HAP-1 (cell line): ENCODE measurements at places on chromosomes 2 and 18.

GRCh38 chr2:60504049-60504448, 49.4 kb downstream of the BCL11A start:
- no peak for DNase-seq

GRCh38 chr18:76686737-76687231, 135.6 kb upstream of the ZNF236 start:
- peak; percentile 66 for DNase-seq

DNA sequence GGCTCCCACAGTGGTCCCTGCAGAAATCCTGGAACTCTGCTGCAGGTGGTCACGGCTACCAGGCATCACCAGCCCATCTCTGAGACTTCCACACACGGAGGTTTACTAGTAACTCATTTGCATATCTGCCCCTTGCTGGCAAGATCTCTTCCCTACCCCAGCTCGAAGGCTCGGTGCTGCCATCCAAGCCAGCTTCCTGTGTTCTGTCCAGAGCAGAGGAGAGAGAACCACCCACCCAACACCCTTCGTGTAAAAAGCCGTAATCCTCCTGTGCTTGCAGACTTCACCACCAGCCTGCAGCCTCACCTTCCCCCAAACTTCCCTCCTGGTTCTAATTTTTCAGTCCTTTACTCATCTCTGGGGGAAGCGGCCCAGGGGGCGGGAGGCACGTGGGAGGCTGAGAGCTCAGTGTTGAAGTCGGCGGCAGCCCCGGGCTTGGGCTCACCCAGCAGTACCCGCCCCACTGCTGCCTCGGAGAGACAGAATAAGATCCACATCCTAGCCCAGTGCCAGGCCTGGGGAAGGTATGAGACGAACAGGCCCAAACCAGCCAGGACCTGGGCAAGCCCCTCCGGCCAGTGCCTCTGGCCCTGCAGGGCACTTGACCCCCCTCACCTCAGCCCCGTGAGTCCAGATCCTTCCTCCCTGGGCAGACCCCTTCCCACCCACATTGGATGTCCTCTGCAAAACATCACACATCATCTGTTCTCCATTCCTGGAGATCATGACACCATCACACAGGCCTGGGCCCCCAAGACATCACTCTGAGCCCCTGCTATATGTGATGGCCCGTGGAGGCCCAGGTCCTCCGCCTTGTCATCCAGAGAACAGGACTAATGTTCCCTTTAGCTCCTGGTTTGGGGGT, 145.8 kb upstream of the ID2 start:
- DNase-seq = no peak

DNA sequence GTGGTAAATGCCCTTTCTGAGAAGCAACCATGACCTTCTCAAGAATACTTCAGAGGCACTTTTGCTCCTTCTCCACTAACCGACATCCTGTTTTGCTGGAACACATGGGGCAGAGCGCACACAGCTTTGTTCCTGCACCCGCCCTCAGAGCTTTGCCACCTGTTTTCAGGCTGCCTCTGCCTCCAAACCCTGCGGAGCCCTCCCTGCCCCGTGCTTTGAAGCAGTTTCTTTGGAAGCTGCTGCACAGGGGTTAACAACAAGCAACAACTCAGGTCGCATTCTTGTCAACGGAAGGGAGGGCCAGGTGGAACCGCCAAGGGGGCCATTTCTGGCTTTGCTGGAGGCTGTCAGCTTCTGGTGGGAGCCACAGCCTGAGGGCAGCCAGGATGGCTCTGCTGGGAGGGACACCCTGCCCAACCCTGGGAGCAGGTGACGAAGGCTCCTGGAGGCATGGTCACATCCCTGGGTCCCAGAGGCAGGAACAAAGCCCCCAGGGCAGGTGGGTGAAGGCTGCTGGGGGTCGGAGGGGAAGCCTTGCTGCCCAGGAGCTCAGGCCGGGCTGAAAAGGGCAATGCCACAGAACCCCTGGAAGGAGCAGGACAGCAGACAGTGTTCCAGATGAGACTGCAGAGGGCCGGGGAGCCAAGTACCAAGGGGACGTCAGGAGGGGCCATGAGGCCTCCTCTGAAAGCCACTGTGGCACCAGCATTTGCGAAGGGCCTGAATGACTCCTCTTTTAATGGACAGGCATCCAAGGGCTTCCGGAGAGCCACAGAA, 46.8 kb downstream of the MRPS5 start:
- no peak for DNase-seq

- no peak for DNase-seq
Observed at GRCh38 chr18:13374096-13374467, 155.5 kb downstream of the LDLRAD4 start.

GRCh38 chr2:106126705-106127281, 67.3 kb downstream of the UXS1 start:
- no peak for DNase-seq

DNA sequence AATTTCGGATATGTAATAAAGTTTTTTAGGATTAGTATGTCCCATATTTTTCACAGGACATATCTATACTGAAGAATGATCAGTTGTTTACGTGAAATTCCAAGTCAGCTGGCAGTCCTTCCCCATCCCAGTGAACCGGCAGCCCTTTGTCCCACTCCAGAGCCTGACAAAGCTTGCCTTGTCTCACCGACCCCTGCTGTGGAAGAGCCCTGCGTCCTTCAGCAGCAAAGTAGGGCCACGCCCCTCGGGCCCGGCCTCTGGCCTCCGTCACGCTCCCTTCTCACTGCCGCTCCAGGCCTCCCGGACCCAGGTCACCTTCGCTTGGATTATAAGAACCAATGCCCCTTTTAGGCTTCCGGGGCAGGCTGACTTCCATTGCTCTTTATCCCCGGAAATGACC, 89.8 kb upstream of the TGIF1 start:
- no peak for DNase-seq

GRCh38 chr2:146847846-146848245, 997.0 kb upstream of the ACVR2A start:
- no peak for DNase-seq

- DNase-seq = no peak
Observed at GRCh38 chr2:107648781-107649404, 177.8 kb upstream of the RGPD4 start.

DNA sequence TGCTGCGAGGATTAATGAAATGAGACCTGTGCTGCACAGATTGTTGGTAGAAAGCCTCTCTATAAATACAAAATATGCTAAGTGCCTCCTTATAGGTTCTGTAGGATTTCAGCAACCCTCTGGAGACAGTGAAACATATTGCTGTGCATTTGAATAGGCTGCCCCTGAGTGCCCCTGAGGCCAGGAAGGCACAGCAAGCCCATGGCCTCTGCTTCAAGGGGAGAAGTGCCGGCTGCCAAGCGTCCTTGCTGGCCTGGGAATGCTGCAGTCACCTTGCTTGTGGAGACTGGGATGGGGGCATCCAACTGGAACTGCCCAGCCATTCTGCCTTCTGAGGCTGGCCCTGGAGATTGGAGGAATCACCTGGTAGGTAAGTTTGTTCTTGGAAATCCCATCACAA, 397.2 kb upstream of the SMIM21 start:
- no peak for DNase-seq

GRCh38 chr2:207983641-207984042, 41.7 kb downstream of the PLEKHM3 start:
- no peak for DNase-seq

- no peak for DNase-seq
Observed at GRCh38 chr2:105278654-105279053, 37.1 kb downstream of the GPR45 start.

DNA sequence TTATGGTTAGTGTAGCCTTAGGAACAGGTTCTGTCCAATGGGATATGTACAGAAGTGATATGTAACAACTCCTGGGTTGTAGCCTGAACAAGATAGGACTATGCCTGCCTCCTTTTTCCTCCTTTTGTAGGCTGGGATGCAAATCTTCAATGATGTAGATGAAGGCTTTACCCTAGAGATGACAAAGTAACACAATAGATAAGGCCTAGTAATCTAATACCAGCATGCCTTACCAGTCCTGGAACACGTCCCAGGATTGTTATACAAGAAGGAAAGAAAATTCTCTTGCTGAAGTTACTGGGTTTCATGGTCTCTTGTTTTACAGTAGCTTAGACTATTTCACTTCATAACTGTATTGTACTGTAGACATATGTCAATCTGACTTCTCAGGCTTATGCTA, 192.1 kb downstream of the OTX1 start:
- DNase-seq = no peak
